ENCODE measurements at places on chromosomes 1 and 21. TPM values are rescaled to one million over a fixed set of nuclear protein-coding genes. Genes with fewer than 3 reads are reported as not detected.

C4BPA gene
- polyA plus RNA-seq = not detected

FMO4 gene
- 1.4 TPM for polyA plus RNA-seq

CFAP107 gene
- not detected for polyA plus RNA-seq

IFI44L gene
- 0.23 TPM for polyA plus RNA-seq

MANEAL gene
- not detected for polyA plus RNA-seq

LENEP gene
- not detected for polyA plus RNA-seq

FAM110D gene
- not detected for polyA plus RNA-seq

L1TD1 gene
- 0.05 TPM for polyA plus RNA-seq

ATAD3B gene
- 12.1 TPM for polyA plus RNA-seq

XCL2 gene
- not detected for polyA plus RNA-seq

IGSF21 gene
- polyA plus RNA-seq = not detected

RGS4 gene
- polyA plus RNA-seq = 13.3 TPM

Data from GM23248 (cell line).